ENCODE measurements at places on chromosomes 5 and 9.

GRCh38 chr5:141674747-141675146, 7.3 kb downstream of the ARAP3 start:
- DNase-seq = no peak

DNA sequence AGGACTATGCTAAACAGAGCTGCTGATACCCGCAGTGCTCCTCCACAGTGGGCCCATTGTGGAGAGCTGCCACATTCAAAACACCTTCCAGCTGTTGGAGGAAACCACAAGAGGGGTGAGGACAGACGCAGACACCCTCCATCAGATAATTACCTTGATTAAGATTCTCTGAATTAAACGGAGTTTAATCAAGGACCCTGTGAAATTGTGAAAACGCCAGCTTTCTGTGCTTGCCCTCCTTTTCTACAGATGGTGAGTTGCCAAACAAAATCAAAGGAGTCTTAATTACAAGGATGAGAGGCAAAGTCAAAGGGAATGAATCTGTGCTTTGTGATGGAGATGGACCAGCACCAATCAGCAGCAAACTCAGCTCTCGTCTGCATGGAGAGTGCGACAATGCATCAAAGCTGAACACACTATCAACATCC, 596.1 kb downstream of the ELAVL2 start:
- no peak for DNase-seq

DNA sequence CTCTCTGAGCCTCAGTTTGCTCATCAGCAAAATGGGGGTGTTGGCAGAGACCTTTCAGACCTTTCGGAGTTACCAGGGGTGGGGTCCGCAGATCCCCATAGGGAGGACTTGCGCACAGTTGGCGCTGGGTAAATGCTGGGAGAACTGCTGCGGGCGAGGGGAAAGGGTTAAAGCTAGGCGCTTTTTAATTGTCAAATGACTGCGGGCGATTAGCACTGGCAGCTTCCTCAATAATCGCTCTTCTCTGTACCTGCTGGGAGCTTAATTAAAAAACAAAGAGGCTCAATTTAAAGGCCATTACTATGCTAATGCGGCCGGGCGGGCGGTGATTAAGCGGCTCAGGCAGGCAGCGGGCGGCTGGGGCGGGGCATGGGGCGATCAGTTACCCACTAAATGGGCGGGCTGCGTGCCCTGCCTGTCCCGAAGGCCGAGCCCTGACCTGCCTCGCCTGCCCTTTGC, 63.0 kb downstream of the LMX1B start:
- DNase-seq = no peak

- DNase-seq = peak; percentile 79
Measured at GRCh38 chr9:98790842-98791607, 5.3 kb downstream of the ANKS6 start.

DNA sequence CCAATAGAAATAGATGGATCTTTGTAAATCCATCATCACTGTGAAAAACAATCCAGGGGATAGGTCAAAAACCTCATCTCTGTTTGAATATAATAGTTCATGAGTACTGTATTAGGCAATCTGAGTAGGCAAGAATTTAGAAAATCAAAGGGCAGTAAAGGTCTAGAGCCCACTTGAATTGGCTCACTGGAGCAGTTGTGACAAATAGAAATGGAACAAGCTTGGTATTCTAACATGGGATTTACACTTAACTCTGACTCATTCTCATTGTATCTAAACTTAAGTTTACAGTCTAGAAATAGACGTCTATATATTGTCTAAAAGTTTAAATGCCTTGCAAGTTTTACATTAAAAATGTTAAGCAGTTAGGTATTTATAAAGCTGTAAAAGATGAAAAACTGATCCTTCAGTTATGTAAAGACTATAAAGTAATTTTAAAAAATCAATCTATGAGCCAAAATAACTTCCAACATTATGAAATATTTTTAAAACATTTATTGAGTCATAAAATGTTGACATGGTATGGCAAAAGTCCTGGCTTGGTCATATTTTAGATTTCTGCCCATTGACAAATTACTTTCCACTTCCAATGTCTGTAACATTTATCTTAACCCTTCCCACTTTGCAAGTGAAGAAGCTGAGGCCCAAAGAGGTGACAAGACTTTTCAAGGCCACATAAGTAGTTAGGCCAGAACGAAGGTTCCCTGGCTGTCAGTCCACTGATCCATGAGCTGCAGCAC, 203.7 kb upstream of the NREP start:
- DNase-seq = no peak

- DNase-seq = no peak
Measured at GRCh38 chr9:121884057-121884541, 209.0 kb downstream of the TTLL11 start.

GRCh38 chr5:167821151-167821550, 470.3 kb upstream of the WWC1 start:
- no peak for DNase-seq

GRCh38 chr5:37552770-37553719, 173.9 kb downstream of the WDR70 start:
- DNase-seq = no peak

DNA sequence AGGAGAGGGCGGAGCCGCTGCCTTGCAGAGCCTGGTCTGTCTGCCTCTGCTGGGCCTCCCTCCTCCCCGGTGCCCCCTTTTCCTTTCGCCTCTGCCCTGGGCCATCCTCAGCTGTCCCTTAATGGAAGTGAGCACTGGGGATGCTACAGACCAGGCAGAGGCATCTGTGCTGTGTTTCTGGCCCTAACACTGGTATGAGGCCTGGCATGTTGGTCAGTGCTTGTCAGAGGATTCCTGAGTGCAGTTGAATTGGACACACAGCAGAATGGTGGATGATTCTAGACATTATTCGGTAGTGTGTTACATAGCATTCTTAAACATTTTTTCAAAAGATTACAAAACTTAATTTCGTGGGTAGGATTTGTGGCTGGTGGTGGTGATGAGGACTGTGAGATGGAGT, 88.6 kb downstream of the EHMT1 start:
- DNase-seq = no peak

GRCh38 chr5:73630765-73631164, 4.8 kb downstream of the ARHGEF28 start:
- no peak for DNase-seq

- no peak for DNase-seq
Measured at GRCh38 chr5:157965040-157965678, 106.2 kb upstream of the CLINT1 start.

GRCh38 chr9:34047864-34048726, 592 bp downstream of the UBAP2 start:
- DNase-seq = peak; percentile 80

DNA sequence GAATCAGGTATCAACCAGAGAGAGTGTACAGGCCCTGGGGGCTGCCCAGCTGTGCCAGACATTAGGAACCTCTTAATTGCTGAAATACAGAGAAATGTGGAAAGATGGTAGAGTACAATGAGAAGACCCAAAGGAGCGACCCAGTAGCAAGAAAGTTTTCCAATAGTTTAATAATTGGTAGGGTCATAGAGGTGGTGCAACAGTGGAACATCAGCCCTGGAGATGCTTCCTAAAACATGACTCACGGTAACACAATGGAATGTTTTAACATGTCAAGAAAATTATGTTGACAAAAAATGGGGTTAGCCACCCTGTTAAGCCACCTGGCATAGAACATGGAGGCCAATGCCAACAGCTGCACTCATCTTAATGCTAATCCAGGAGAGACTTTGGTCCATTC, 284.1 kb downstream of the ELAVL2 start:
- no peak for DNase-seq

GRCh38 chr5:1875281-1875842, 7.4 kb downstream of the IRX4 start:
- DNase-seq = no peak

GRCh38 chr5:18745042-18745987, 1111.1 kb downstream of the TAF11L14 start:
- peak; percentile 59 for DNase-seq

- no peak for DNase-seq
Measured at GRCh38 chr9:130971294-130971849, 32.3 kb upstream of the FIBCD1 start.

DNA sequence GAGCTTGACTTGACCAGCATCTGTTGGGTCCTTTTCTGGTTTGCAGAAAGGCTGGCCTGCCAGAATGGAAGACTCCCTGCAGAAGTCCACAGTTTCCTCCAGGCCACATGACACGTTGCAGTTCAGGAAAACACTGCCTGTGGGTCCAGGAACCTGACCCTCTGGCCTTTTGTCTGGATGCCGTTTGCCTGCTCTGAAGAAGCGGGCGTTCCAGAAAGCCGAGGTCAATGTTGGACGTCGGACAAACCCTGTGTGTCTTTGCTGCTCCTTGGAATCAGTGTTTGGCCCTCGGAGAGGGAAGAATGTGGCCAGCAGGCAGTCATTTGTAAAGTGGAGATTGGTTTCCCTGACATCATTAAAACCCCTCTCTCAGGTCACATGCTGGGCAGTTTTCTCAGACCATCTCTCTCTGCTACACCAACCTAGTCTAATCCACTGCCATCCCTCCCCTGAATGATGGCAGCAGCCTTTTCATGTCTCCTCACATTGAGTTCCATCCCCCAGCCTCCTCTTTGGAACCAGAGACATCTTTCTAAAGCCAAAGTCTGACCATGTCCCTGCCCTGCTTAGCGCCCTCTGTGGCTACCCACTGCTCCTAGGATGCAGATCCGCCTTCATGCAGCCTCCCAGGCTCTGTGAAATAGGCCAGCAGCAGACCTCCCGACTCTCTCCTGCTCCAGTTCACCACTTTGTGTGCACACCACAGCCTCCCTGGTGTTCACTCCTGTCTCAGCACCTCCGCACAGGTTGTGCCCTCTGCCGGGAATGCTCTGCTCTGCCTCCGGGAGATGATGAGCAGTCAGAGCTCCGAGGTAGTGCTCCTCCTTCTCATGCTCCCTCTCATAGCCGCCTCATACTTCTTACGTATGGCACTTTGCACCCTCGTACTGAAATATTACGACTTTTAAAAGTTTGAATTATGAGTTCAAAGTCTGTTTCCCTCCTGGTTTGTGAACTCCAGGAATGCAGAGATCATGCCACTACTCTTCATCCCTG, 75.6 kb downstream of the RALGPS1 start:
- DNase-seq = no peak

DNA sequence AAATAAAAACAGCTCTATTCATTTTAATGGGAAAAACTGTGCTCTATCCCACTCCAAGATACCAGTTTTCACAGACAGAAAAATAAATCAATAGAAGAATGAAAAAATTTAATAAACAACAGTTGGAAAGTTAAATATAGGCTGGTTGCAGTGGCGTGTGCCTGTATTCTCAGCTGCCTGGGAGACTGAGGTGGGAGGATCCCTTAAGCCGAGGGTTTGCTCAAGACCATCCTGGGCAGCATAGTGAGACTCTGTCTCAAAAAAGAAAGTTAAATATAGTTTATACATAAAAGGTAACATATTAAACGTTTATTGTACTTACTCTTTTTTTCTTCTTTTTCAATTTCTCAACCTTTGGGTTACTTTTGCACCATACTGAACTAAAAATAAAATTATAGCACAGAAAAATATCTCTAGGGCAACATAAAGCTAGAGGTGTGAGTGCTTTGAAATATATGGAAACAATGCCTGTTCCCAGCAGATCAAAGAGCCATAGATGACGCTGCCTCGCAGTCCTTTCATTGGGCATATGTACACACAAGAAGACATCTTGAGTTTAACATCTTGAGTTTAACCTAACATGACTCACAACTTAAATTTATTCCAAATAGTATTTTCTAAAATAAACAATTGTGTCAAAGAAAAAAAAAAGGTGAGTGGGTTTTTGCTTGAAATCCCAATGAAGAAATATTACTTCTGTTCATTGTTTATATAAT, 25.7 kb upstream of the KLF9 start:
- DNase-seq = no peak

DNA sequence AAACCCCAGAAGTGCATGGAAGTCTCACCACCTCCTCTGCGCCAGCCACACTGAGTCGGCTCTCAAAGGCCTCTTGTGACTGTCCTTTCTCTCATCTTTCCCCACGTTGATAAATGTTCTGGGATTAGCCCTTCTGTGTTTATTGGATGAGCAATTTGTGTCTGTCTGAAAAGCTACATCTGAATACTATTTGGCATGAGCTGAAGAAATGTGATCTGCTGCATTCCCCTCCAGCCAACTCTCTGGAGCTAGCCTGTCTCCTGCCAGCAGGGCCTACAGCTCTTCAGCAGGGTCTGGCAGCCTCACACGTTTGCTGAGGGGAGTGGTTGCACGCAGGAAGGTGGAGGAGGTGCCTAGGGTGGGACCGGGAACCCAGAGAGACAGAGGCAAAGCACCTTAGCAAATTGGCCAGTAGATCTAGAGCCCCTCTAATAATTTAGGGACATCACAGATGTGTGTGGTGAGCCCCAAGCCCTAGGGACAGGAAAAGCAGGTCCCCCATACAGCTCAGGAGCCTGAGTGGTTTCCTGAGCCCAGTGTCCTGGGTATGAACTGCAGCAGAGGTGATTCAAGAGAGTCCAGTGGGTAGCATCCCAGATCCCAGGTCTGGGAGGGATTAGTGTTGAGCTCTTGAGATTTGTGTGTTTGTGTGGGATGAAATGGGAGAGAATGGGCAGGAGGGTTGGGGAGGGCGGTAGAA, 20.5 kb upstream of the B4GALT1 start:
- no peak for DNase-seq

GRCh38 chr9:69397384-69398214, 72.6 kb downstream of the ENTREP1 start:
- DNase-seq = no peak

- DNase-seq = no peak
Measured at GRCh38 chr9:137439158-137439714, 1.9 kb downstream of the ENTPD8 start.

DNA sequence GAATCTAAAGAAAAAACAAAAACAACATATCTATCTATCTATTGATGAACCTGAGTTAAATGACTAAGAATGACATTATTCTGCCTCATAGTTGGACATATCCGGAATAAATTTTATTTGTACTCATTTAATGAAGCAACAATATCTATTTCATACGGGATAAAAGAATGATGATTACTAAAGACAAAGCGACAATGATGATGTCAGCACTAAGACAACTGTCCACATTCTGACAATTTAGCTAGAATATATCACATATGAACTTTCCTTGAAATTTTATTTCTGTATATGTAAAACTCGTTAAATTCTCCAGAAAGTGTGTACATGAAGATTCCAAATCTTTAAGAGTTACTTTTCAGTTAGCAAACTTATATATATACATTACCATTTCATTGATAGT, 23.2 kb upstream of the SHISAL2B start:
- DNase-seq = no peak

GRCh38 chr9:135249191-135249590, 161.7 kb downstream of the OLFM1 start:
- no peak for DNase-seq

Data from activated CD4-positive, alpha-beta T cell treated with anti-CD3 and anti-CD28 coated beads, Interleukin-2, Interleukin-6, amounts not matched to agents 100 ng/mL and 50 ng/mL, durations not matched to agents 16 hours and 8 hours (primary cell).